ENCODE measurements at places on chromosomes 6 and 20.

DNA sequence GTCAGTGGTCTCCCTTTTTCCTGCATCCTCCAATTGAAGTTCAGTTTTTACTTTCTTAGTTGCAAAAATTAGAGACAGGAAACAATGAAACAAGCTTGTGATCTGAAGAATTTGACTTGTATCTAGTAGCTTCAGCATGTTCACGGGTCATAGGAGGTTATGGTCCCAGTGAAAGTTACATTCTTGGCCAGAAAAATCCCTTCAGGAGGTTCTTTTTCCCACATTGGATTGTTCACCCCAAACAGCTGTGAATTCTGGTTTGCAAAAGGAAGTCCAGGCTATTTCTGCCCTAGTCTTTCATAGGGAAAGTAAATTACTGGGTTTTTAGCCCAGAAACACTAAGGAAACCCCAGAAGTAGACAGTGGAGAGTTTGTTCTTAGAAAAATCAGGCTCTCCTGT, 8.1 kb downstream of the ANKS1A start:
- no peak for DNase-seq

- no peak for DNase-seq
Observed at GRCh38 chr6:136823128-136823660, 802 bp downstream of the PEX7 start.

GRCh38 chr6:31880616-31881015, 1.8 kb upstream of the SLC44A4 start:
- DNase-seq: no peak

GRCh38 chr20:43306837-43307236, 117.1 kb upstream of the PTPRT start:
- no peak for DNase-seq

- DNase-seq: no peak
Observed at GRCh38 chr6:106180208-106180607, 94.1 kb downstream of the PRDM1 start.

- DNase-seq: no peak
Observed at GRCh38 chr6:100892693-100893092, 11.6 kb upstream of the ASCC3 start.

DNA sequence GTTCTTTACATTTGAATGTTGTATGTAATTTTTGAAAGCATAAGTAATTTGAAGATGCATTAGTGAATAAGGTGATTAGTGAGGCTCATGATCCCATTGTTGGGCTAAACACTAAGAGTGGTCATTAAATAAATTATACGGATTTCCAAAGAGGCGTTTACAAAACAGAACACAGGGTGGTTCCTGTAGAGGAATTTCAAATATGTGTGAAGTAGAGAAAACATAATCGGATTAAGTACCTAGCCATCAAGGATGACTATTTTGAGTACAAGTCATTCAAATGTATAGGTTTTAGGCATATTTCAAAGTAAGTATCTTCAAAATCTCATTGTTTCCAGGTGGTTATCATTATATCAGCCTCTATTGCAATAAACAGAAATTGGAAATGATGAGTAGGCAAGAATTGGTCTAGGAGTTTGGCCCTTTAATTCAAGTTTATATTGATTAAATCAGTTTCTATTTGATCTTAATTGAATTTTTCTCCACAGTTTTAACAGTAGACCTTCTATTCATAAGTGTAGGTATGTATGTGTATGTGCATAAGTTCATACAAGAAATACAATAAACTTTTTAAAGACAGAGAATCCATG, 94.8 kb downstream of the MYLK4 start:
- DNase-seq: no peak

DNA sequence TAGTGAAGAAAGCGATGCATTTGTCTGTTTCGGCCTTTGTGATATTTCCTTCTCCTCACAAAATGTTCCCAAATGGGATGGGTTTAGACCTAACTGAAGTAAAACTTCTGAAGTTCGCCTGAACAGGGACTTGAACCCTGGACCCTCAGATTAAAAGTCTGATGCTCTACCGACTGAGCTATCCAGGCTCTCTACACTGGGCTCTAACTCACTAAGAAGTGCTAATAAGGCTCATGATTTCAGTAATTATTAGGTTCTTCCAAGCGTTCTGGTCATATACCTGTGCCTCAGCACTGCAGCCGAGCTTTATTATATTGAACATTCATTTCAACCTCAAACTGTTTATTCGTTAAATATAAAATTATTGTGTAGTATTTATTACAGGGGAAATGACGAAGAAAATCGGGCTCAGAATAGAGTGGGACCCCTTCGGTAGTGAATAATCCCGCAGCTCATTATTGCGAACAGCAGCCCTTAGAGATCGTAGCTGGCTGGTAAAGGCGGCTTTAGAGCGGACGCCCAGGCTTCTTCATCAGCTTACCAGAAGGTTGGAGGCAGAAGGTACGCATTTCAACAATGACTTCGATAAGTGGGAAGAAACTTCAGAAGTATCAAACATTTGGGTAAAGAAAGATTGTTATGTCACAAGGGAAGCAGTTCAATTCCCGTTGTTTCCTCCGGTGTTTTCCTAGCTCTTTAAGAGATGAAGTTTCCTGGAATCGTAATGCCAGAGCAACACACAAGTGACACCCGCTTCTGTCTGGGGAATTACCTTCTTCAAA, 119.0 kb upstream of the ZNF184 start:
- DNase-seq: no peak

DNA sequence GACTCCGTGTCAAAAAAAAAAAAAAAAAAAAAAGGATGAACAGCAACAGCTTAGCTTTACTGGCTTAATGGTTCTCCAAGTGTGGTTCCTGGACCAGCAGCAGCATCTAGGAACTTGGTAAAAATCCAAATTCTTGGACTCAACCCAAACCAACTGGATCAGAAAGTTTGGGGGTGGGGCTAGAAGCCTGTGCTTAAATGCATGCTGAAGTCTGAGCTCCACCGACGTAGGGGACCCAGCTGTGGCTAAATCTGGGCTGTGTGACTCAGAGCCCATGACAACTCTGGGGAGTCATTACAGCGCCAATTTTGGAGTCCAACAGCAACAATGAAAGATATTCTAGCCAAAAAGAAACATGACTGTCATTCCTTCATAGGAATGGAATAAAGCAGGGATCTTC, 13.6 kb upstream of the CHD6 start:
- no peak for DNase-seq

DNA sequence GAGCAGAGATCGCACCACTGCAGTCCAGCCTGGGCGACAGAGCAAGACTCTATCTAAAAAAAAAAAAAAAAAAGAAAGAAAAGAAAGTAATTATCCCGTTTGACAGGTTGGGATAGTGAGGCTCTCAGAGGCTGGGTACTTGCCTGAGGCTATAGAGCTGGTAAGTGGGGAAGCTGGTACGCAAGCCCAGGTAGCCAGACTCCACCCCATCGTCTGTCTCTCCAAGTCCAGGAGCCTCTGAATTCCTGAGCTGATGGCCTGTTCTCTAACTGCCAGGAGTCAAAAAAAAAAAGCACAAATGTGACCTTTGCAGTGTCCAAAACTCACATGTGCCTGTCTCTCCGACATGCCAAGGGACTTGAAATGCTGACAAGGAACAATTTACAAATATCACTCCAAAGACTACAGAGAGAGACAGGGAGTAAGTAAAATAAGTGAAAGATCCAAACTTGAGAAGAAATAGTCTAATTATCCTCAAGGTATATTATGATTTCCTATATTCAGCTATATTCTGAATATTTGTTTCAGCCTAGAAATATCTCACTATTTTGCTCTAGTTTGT, 109.1 kb upstream of the SCAF8 start:
- no peak for DNase-seq

DNA sequence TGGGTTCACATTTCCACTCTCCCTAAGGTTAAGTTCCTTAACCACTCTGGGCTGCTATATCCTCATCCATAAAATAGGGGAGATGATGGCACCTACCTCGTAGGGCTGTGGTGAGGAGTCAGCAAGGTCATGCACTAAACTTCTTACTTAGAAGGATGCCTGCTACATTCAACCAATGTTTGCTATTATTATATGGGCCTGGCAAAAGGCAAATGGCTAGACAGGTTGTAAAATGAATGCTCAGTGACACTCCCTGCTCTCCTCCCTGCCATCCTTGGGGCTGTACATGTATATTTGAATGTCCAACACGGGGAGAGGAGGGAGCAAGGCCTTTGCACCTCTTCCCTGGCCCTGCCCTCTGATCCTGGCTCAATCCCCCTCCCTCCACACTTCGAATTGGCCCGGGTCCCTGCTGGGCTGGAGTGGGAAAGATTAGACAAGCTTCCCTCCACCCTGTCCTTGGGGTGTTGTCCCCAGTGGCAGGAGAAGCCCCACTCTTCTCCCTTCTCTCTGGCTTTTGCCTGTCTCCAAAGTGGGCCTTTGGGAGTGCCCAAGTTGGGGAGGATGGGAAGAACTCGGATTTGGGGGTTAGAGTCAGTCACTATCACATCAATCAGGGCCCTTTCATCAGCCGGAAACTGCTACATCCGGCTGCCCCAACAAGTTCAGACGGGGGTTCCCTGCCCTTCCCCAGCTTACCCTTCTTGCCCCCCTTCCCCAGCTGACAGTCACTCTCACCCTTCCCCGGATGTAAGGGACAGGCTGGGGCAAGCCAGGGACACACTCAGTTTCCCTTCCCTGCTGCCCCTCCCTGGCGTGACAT, 36.3 kb upstream of the VEGFA start:
- DNase-seq: no peak

GRCh38 chr20:22512911-22513489, 71.4 kb downstream of the FOXA2 start:
- no peak for DNase-seq

- DNase-seq: no peak
Observed at GRCh38 chr6:133889557-133890403, 867 bp downstream of the TCF21 start.

- no peak for DNase-seq
Observed at GRCh38 chr6:135012764-135013163, 41.9 kb downstream of the HBS1L start.

DNA sequence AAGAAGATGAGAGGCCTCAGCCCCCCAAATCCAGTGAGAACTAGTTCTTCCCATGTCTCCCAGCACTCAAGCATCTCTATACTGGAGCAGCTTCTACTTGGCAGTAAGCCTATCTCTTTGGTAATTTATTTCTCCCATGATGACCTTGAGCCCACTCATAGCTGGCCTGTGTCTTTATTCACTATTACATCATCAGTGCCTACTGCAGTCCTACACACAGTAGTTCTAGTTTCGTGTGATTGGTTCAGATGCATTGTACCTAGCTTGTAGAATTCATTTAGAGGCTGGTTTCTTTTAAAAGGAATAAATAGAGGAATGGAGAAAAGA, 255.6 kb upstream of the ZFP64 start:
- no peak for DNase-seq

DNA sequence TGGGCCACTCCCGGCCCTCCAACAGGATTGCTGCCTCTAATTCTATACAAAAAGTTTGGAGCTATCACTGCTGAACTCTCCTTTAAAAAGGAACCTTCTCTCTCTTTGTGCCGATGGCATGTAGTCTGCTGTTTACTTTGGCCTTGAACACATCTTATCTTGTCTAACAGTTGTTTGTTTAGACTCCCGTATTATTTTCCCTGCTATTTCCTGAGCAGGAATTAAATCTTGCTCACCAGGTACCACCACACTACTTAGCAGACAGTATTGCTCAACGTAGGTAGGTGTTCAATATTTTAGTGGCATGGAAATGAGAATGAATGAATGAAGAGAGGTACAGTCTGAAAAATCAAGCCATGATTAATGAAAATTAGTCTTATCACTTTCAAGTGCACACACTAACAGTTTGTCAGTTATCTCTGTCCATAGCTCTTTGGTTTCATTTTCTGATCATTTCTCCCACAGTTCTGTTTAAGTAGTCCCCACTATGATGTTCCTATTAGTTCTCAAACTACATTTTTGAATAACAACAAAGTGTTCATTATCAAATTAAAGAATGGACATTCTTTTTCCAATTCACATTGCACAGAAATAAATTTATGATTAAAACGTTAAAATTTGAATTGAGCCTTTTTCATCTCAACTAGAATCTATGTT, 6.8 kb upstream of the HEY2 start:
- no peak for DNase-seq

DNA sequence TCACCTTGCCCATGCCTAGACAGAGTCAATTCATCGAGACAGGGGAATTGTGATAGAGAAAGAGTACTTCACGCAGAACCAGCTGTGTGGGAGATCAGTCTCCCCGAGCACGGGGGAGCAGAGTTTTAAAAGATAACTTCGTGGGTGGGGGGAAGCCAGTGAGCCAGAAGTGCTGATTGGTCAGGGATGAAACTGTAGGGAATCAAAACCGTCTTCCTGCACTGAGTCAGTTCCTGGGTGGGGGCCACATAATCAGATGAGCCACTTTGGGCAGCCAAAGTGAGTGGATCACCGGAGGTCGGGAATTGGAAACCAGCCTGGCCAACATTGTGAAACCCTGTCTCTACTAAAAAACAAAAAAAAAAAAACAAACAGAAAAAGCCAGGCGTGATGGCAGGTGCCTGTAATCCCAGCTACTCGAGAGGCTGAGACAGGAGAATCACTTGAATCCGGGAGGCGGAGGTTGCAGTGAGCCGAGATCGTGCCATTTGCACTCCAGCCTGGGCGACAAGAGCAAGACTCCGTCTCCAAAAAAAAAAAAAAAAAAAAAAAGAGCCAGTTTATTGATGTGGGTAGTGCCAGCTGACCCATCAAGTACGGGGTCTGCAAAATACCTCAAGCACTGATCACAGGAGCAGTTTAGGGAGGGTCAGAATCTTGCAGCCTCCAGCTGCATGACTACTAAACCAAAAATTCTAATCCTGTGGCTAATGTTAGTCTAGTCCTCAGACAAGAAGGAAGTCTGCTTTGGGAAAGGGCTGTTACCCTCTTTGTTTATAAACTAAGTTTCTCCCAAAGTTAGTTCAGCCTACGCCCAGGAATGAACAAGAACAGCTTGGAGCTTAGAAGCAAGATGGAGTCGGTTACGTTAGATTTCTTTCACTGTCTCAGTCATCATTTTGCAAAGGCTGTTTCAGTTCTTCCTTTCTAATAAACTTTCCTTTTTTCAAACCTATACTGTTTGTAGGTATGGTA, 3.9 kb upstream of the TRIM39 start:
- no peak for DNase-seq

- no peak for DNase-seq
Observed at GRCh38 chr6:80338201-80338836, 231.8 kb downstream of the BCKDHB start.

GRCh38 chr20:48685300-48685699, 142.5 kb downstream of the PREX1 start:
- DNase-seq: no peak

DNA sequence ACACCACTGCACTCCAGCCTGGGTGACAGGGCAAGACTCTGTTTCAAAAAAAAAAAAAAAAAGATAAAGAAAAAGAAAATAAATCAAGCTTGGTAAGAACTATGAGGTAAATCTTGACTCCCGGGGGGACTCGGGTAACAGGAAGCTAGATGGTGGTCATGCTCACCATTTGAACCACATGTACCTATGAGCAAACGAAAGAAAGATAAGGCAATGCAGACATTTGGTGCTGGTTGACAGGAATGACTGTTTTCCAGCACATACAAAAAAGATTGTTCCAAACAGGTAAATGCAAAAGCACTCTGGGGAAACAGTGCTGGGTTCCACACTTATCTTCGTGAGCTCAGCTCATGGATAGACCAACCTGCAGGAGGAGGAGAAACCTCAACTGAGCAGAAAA, 22.8 kb upstream of the PTPN1 start:
- no peak for DNase-seq

GRCh38 chr20:47876311-47877088, 91.2 kb upstream of the SULF2 start:
- DNase-seq: no peak

All from bone marrow (tissue), 2 donors.